ENCODE measurements at places on chromosomes 5 and 9.

- DNase-seq = no peak
These were observed 35.1 kb downstream of the MTAP start for GRCh38 chr9:21837501-21837900.

- no peak for DNase-seq
These were observed 36.5 kb downstream of the FOXD1 start for GRCh38 chr5:73411936-73412596.

GRCh38 chr5:90055831-90056328, 353.7 kb downstream of the CETN3 start:
- DNase-seq = no peak

- peak; percentile 79 for DNase-seq
These were observed 605.7 kb downstream of the RAB3C start for GRCh38 chr5:59188419-59189225.

DNA sequence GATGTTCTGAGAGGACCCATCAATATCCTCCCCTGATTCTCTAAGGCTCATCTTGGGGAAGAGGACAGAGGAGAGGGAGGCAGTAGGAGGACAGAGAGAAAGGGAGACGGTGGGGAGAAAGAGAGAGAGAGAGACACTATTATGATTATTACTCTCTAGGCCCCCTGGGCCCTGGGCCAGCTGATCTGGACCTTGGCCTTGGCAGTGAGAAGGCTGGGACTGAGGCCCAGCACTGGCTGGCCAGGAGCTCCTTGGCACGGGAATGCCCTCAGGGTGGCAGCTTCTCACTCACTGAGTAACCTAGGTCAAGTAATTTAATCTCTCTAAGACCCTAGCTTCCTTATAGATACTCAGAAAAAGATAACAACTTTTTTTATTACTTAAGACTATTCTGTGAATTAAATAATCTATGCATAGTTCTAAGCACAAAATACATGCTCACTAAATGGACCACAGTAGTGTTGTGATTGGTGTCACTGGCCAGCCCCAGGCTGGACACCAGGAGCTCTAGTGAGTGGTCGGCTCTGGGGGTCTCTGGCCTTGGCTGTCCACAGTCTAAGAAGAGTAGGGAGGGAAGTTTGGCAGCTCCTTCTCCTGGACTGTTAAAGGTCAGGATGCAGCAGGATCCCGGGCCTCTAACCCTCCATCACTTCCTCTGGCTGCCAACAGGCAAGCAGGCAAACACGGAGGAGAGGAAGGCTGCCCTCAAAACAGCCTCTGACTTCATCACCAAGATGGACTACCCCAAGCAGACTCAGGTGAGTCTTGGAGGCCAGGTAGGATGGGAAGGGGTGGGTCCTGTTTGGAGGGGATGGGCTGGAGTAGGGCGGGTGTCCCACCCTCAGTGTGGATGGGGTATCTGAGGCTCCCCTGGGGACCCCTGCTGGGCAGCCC, 50.0 kb downstream of the GSN start:
- no peak for DNase-seq

- DNase-seq = no peak
These were observed 148.3 kb downstream of the ENC1 start for GRCh38 chr5:74492230-74492629.

DNA sequence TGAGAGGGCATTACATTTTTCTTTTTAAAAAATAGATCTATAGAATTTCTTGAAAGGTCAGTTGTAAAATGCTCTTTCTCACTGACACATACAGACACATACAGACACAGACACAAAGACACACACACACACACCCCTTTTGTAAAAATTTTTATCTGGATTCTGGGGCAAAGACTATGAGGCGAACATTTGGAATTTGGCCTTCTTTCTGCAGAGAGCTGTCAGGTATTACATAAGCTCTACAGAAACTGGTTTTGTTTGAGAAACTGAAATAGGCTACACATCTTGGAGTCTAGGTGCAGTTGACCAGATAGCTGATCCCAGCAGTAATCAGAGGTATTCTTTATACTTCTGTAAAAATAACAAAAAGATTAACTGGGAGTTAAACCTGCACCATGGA, 315.9 kb upstream of the RPS23 start:
- no peak for DNase-seq

- DNase-seq = no peak
These were observed 13.6 kb downstream of the TERT start for GRCh38 chr5:1281038-1281882.

GRCh38 chr5:116564756-116565490, 9.7 kb downstream of the SEMA6A start:
- DNase-seq = no peak

DNA sequence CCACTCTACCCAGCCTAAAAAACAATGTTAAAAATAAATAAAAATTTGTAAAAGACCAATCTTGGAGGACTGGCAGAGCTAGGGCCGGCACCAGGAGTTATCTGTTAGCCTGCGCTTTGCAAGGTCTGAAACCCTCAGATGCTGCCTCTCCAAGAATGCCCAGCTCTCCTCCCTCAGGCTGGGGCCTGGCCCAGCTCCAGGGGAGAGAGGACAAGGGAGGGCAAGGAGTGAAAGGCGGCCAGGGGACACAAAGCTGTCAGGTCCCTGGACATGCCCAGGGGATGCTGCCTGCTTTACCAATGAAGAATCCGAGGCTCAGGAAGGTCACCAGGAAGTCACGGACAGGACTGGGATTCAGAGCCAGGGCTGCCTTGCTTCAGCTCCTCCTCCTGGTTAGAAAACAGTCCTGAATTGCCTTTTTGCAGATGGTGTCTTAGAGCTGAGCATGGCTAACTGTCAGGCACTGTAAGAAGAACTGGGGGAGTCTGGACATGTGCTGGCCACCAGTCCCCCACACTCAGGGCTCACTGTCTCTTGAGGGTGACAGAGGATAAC, 5.5 kb upstream of the N4BP3 start:
- no peak for DNase-seq

DNA sequence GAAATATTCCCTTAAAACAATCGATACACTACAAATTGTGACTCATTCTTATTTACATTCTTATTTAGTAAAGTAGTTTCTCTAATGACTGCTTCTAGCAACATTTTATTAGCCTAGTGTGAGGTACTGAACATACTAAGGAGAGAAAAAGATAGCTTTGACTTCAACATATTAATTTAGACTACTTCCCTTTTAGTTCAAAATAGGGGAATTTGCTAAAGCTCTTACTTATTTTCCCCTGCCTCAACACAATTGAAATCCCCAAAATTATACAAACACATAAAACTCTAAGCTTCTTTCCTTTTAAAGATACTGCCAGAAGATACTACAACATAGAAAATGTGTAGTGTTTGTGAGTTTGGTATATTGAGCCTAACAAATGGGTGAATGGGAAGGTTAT, 55.2 kb downstream of the ANXA1 start:
- DNase-seq = no peak

- no peak for DNase-seq
These were observed at the start of gene CARTPT for GRCh38 chr5:71719063-71719964. TSS of gene CARTPT (plus strand) at chr5:71719275. CDS start at chr5:71719294, 19 bp downstream.

- no peak for DNase-seq
These were observed 27.9 kb downstream of the USP20 start for GRCh38 chr9:129863059-129863690.

- DNase-seq = no peak
These were observed 37.5 kb upstream of the DMRT1 start for GRCh38 chr9:804026-804425.

GRCh38 chr5:106860398-106861044, 810.2 kb downstream of the EFNA5 start:
- DNase-seq = no peak

GRCh38 chr5:15495026-15495425, 5.0 kb upstream of the FBXL7 start:
- DNase-seq = no peak

DNA sequence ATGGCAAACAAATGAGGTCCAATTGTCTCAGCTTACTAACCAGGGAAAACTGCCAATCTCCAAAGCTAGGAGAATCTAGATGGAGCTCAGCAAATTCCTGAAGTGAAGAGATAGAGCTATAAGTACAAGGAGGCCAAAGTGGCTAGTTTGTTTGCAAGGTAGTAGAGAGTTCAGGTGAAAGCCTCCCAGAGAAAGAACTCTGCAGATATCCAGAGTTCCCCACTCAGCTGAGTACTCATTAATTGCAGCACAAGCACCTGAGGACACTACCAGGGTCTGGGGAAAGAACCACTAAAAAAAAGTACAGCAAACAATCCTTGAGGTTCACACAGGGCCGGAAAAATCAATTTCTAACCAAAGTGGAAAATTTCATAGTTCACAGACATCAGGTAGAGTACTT, 250.9 kb downstream of the TMEM232 start:
- DNase-seq = no peak

DNA sequence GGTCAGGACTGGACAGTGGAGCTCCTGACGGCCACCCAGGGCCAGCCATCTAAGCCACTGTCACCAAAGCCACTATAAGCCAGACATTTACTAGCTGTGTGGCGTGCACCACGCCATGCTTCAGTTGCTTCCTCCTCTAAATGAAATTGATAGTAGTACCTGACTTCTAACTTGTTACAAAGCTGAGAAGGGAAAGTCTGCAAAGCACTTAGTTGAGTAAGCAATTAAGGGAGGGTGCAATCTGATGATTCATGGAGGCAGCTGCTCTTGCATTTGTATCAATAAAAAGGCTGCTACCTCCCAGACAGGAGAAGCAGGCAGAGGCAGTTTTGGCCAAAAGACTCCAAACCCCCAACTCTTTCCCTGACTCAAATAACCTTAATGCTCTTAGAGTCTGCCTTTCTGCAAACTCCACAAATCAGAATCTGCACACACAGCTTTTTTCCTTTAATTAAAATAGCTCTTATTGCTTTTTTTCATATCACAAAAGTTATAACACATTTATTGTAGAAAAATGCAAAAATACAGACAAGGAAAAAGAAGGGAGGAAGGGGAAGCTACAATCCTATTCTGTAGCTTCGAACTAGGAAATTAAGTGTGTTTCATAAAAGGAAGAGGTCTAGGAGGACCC, 19.3 kb upstream of the RAPGEF1 start:
- no peak for DNase-seq

DNA sequence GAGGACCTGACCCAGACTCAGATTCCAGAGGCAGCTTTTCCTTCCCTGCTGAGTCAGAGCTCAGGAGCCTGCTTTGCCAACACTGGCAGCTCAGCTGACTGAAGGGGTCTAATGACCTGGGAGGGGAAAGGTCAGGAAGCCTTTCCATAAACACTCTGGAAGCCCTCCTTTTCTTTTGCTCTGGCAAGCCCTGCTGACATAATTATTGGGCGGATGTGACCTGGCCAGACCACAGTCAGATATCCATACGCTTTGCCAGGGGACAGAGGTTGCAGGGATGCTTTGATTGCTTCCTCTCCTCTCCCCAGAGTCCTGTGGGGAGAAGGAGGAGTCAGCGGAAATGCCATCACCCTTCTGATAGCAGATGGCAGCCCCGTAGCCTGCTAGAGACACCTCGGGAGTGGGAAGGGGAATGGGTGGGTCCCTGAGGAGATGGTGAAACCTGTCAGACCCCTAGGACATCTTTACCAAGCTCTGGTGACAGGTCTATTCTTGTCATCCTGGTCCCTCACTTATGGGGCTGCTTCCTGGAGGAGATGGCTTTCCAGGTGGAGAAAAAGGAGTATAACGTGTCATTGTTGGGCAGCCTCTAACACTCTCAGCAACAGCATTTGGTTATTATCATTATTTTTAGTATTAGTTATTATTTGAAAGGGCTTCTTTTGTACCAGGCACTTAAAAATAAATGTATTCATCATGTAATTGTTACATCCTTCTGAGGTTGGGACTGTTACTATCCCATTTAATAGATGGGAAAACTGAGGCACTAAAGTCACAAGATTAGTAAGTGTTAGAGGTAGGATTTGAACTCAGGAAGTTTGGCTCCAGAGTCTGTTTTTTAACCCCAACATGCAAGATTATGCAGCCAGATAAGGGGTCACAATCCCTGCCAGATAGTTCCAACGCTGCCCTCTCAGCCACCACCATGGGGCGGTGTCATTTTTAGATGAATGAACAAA, 11.6 kb downstream of the COL27A1 start:
- DNase-seq = no peak

DNA sequence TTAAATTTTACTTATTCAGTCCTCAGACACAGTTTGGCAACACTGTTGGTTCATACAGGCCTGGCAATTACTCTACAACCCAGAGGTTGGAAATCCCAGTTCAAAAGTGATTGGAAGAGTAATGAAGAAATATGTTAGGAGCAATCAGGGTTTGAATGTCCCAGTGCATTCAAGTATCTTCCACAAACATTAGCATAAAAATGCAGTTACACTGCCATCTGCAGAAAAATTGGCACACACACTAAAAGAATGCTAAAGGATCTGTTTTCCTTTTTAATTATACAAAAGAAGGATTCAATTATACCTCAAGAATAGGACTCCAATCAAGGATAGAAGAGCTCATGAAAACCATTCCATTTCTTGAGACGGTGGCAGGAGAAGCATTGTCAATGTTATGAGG, 130.2 kb downstream of the DNAH5 start:
- DNase-seq = no peak

GRCh38 chr9:16258191-16258590, 612.3 kb downstream of the BNC2 start:
- DNase-seq = no peak

DNA sequence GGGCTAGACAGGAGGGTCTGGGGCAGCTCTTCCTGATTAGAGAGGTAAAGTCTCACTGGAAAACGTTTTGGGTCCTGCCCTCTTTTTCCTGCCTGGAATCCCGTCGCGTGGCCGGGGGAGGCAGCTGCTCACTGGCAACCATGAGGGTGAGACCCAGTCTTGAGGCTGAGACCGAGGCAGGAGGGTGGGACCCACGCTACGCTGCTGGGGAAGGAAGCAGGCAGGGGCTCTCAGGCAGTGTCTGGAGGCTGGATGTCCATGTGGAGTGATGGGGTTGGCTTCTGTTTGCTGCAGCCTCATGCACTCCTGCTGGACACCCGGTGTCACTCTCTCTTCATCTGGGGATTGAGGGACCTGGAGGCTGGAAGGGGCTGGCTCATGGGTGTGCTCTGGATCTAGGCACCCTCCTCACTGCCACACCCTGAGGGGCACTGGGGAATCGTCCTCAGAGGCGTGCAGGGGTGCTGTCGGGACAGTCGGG, 11.3 kb upstream of the SLC2A6 start:
- DNase-seq = no peak

GRCh38 chr5:179974946-179975712, 67.4 kb upstream of the TBC1D9B start:
- peak; percentile 58 for DNase-seq

- peak; percentile 46 for DNase-seq
These were observed 20.2 kb upstream of the RPL26L1 start for GRCh38 chr5:172939071-172939470.

- DNase-seq = no peak
These were observed 118.2 kb upstream of the SLC44A1 start for GRCh38 chr9:105126226-105126625.

DNA sequence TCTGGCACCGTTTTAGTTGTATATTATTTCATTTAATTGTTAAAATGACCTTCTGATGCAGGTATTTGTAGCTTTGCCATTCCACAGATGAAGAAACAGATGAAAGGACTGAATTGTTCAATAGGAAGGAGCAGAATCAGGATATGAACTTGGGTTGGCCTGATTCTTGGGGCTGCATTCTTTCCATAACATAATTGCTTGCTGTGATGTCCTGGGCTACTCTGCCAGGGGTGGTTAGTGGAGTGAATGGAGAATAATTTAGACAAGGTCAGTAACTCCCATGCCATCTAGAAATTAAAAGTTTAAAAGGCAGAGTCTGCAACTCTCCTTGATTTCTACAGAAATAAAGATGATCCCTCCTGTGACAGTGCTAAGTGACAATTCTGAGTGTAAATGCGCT, 15.9 kb downstream of the TLR4 start:
- DNase-seq = no peak

GRCh38 chr5:103973669-103974068, 411.1 kb upstream of the NUDT12 start:
- DNase-seq = no peak
